Memory B cell (primary cell): ENCODE measurements at places on chromosomes 5 and 9.

DNA sequence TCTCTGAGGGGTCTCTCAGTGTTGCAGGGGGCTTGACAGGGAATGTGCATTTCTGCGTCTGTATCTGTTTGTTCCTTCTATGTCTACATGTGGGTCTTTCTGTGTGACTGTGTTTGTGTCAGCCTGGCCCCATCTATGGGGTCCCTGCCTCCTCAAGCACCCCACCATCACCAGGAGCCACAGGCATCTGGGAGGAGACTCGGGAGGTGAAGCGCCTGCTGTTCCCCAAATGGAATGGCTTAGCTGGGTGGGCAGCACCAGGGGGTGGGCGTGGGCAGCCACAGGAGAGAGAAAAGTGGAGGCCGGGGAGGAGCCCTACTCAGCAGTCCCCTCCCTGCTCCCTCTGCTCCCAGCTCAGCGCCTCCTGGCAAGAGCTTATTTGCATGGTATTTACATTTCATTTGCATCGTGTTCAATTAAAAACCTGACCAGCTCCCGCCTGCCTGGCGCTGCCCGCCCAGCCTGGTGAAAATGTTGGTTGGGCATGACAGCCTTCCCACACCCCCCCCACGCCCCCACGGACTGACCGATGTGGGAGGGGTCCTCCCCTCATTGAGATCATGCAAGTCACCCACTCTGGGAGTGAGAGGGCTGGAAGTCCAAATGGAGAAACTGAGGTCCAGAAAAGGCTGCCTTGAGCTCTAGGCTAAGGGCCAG is 50.5 kb downstream of the CXXC5 start:
- DNase-seq, result no peak

- no peak for DNase-seq
Measured at GRCh38 chr9:136795000-136795348, 1.2 kb upstream of the CCDC183 start.

DNA sequence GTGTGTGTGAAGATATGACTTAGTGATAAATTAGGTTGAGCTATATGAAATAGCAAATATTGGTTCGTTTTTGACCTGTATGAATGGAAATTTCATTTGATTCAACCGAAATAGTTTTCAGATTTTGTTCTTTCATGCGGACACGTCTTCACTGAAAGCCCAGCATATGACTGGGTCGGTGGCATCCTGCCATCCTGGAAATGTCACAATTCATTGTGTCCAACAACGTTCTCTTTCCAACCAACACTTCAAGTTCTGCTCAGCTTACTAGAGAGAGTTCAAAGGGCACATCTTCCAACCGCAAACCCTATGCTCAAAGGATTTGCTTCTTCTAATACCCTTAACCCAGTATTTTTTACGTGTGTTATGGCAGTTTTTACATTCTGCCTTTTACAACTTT is 252.5 kb downstream of the NTRK2 start:
- no peak for DNase-seq

- DNase-seq, result no peak
Measured at GRCh38 chr5:33794550-33795181, 97.1 kb downstream of the ADAMTS12 start.

DNA sequence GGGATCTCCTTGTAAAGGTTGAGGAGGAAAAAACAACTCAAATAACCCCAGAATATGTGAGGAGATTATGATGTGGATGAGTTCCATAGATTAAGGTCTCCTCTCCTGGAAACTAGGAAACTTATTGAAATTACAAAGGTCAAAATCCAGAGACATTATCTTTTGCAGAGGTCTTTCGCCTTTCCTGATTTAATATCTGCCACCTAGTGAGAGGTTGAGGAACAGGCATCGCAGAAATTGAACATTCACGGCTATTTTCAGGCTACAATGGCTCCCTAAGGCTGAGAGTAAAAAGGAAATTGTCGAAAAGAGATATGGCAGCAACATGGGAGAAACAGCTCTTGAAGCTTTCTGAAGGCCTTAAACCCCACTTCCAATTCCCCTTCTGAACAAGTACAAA is 127.5 kb upstream of the PLCXD3 start:
- DNase-seq, result no peak

GRCh38 chr5:160799184-160799583 is 52.8 kb downstream of the ATP10B start:
- DNase-seq, result no peak

GRCh38 chr5:157994906-157995519 is 136.1 kb upstream of the CLINT1 start:
- DNase-seq, result peak; percentile 18

- DNase-seq, result no peak
Measured at GRCh38 chr9:69178583-69179011, 4.5 kb downstream of the TJP2 start.

GRCh38 chr5:120372899-120373298 is 91.2 kb upstream of the PRR16 start:
- DNase-seq, result no peak

GRCh38 chr9:125484350-125485282 is 222.4 kb downstream of the MAPKAP1 start:
- DNase-seq, result no peak

DNA sequence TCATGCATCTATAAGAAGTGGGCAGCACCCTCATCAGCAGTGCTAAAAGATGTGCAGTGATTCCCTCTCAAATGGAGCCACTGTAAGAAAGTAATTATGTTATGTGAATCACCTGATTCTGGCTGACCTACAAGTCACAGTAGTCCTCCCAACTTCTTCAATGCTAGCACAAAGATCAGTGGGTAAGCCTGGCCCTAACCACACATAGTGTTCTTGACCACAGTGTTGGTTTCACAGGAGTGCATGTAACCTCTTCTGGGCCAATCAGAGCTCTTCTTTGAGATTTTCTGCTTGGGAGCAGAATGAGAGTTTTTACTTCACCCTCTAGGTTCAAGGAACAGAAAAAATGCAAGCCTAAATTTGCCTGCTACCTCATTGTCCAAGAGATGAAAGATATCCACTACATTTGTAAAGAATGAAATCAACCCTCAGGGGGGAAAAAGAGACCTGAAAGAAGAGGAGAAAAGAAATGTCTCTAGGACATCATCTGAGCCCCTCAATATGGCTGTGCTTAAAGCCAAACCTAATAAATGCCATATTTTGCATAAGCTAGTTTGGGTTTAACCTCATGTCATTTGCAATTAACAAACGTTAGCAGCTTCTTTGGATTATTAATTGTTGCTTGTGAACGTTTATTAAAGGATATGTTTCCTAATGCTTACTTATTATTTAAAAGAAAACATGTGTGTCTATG is 65.3 kb upstream of the ADRB2 start:
- DNase-seq, result no peak

GRCh38 chr5:141843156-141843927 is 34.9 kb downstream of the PCDH1 start:
- DNase-seq, result no peak

DNA sequence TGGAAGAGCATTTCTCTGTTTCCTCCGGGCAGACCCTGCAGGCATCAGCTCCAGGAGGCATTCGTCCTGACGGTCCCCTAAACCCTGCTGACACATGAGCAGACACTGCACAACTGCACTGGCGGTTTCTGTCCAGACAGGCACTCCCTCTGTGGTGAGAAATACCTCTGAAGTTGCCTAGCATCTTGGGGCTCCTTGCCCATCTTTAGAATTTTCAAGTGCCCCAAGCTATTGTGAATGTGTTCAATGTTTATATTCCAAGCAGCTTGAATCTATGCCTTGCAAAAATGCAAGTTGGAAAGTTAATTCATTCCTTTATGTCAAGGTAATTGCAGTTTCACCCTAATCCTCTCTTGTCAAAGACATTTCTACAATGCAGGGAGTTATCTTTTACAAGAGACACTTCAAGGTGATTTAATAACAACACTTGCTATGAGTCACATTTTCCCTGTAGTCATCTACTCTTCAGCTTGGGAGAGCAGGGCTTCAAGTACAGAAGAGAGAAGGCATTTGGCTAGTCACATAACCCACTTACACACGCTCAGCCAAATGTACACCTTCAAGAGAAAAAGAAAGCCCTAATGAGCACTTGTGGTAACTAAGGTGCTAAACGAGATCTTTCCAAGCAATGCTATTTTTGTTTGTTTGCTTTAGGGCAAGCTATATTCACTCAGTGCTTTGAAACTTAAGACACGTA is 302.5 kb downstream of the MLLT3 start:
- DNase-seq, result no peak

DNA sequence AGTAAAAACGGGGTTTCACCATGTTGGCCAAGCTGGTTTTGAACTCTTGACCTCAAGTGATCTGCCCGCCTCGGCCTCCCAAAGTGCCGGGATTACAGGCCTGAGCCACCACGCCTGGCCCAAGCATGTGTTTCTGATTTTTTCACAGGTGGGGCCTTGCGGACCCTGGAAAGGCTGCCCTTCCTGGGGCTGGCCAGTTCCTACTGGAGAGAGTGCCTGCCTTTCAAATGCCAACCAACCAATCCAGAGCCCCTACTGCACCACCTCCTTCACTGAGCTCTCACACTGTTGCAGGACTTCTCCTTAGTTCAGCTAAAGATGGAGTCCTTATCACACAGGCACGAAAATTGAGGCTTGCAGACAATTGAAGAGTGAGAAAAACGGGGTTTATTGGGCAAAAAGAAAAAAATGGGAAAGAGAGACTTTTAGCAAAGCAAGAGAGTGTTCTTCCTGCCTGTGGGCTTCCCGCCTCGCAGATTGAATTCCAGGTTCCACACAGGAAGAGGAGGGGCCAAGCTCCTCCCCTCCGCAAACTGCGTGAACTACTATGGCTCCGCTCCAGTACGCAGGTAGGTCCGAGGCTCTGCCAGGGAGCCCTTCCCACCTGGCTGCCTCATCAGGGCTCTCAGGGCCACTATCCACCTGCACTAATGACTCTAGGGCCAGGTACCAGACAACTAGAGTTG is 8.3 kb upstream of the CMBL start:
- DNase-seq, result no peak

DNA sequence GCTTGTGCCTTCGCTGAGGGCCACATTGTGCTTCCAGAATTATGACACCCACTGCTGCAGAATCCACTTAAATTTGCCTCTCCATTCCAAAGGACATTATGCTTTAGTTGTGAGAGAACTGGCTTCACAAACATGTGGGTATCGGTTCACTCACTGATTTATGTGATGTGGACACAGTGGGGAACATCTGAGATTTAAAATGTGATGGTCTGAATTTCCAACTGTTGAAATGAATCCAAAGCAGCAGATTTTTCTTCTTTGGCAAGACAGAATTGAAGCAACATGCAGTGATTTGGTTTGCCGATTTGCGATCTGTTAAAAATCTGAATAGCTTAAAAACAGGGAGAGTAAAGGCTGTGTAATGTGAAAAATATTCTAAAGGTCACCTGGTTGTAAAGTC is 20.3 kb downstream of the PCSK5 start:
- DNase-seq, result no peak

GRCh38 chr9:122307925-122308324 is 43.2 kb downstream of the MRRF start:
- no peak for DNase-seq

- no peak for DNase-seq
Measured at GRCh38 chr5:160743027-160743426, 109.0 kb downstream of the ATP10B start.

DNA sequence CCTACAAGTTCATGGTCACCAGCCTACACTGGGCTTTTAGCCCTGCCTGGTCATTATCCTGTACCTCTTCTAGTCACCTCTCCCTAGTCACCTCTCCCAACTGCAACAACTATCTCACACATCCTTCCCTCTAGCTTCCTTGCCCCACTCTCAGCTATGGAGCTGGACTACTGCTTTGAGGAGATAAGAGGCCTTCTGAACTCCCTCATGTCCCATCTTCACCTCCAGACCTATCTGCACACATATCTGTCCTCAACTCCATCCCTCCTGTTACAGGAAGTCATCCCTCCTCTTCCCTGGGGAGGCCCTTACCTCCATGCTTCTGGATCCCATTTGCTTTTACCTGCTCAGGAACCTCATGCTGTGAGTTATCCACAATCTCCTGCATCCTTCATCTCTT is 5.7 kb downstream of the RPP25L start:
- no peak for DNase-seq

GRCh38 chr5:161189452-161189851 is 337.4 kb upstream of the ATP10B start:
- DNase-seq, result no peak

DNA sequence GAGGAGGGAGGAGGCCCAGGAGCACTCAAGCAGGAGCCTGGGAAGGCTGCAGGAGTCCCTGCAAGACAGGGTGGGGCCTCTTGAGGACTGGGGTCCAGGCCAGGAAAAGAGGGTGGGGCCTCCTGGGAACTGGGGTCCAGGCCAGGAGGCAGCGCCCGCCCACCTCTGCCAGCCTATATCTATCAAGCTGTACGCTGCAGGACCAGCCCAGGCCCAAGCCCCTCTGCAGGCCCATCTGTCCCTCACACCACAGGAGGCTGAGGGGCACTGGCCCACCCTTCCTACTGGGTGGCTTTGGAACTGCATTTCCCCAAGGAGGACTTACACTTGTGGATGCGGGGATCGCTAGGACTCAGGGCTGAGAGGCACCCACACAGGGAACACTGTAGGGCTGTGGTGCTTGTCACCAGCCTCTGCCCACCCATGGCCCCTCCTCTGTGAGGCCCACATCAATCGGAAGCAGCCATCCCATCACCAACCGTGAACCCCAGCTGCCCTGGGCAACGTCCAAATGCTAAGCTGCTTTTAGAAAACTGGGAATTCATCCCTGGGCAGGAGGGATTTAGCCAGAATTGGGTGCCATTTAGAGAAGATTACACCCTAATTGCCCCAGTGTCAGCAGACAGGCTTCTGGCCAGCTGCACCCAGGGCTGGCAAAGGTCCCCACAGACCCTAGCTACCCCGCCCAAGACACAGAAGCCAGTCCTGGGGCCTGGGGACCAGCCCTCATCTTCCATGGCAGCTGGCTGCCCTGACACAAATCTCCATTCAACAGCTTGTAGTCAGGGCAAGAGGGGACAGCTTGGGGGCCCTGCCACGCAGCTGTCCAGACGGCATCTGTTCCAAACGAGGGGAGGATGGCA is 15.3 kb downstream of the BICD2 start:
- DNase-seq, result no peak

DNA sequence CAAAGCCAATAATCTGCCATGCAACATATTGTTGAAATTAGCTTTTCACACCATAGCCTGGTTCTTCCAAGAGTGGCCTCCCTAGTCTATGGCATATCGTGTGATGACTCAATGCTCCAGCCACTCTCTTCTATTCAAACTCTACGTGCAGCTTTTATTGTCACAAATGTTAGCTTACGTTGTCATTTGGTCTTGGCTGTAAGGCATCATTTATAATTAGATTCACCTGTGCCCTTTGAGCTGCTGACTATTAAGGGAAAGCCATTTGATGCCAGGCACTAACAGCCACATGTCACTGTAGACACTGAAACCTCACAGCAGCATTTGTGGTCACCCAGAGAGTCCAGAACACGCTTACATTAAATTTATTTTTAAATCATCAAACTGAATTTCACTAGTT is 66.8 kb downstream of the APBA1 start:
- no peak for DNase-seq

GRCh38 chr9:96394832-96395496 is 11.5 kb upstream of the SLC35D2 start:
- DNase-seq, result no peak

DNA sequence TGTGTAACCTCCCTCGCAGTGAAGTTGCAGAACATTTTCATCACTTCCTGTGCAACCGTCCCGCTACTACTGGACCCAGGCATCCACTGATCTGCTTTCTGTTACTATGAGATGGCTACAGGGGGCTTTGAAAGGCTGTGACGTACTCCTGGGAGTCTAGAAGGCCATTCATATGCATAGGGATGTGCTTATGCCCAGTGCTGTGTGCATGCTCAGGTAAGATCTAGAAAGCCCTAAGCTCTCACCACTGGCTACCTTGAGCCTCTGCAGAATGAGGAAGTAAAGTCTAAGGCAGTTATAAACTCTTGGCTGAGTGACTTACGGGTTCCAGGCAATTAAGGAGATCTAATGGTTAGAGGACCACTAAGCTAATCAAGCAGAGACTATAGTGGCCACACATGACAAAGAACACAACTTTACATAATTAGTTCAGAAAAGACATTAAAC is 11.8 kb downstream of the HNRNPAB start:
- DNase-seq, result no peak
